Karpas-422 (cell line): ENCODE measurements at places on chromosomes 1 and 21. TPM values are rescaled to one million over a fixed set of nuclear protein-coding genes. Genes with fewer than 3 reads are reported as not detected.

MANEAL gene
- 27.8 and 31.6 TPM in 2 replicates for total RNA-seq

PCBP3 gene
- not detected in 2 replicates for total RNA-seq

GRCh38 chr1:246534114-246534513, 27.0 kb upstream of the SMYD3 start:
- no peak for DNase-seq

DNA sequence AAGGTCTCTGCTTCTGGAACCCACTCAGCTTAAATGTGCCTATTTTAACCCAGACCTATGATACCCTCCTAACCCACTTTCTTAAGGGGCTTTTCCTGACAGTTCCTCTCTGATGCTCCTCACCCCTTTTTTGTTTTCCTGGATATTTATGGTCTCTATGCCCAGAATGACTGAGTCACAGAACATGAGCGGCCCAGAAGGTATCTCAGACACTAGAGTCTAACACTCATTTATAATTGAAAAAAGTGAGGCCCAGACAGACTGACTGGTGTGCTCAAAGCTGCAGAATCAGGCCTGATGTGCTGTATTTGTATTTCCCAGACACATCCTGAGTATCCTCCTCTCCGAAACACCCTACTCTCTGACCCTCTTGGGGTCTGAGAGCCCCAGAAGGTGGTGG, 44.0 kb downstream of the LRRC71 start:
- no peak for DNase-seq

ZNF648 gene
- not detected in 2 replicates for total RNA-seq

DNA sequence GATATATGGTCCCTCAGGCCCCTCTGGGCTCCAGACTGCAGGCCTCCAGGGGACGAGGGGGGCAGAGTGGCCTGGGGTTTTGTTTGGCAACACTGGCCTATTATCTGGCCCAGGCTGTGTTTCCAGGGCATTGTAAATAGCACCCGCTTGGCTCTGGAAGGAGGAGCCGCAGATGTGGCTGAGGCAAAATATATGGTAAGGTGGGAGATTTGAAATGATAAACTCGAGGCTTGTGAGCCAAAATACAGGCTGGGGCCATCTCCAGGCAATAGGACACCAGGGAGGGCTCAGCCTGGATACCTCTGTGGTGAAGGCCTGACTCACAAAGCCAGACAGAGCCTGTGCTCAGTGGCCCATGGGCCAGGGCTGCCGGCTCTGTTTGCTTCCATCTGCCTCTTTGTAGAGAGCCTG, 14.0 kb downstream of the NAV1 start:
- DNase-seq, result no peak

GRCh38 chr1:150293433-150294253, at the start of gene MRPS21:
Gene MRPS21 (plus strand): TSS chr1:150293861. CDS start chr1:150294367, 506 bp downstream.
- DNase-seq, result peak; percentile 97

GRCh38 chr1:1434824-1435105, 725 bp upstream of the VWA1 start:
- DNase-seq, result no peak

DNA sequence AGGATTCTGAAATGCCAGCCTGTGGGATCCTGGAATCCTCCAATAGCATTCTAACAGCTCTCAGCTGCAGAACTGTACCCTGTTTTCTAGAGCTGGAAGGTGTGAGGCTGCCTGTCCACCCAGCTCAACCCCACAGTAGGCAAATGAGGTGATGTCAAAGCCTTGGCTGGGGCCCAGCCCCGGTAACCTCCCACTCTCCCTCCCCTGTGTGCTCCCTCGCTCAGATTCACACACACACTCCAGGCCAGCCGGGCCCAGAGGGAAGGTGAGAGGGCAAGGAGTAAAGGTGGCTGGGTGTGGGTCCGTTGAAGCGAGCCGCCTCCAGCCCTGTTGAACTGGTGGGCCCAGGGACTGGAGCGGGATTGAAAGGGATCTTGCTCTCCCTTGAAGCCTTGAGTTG, at the start of gene BSND:
BSND (plus strand) TSS at position 257 of the 400 bp plus-strand sequence. CDS start 254 bp downstream, outside the sequence.
- peak; percentile 56 for DNase-seq

DNA sequence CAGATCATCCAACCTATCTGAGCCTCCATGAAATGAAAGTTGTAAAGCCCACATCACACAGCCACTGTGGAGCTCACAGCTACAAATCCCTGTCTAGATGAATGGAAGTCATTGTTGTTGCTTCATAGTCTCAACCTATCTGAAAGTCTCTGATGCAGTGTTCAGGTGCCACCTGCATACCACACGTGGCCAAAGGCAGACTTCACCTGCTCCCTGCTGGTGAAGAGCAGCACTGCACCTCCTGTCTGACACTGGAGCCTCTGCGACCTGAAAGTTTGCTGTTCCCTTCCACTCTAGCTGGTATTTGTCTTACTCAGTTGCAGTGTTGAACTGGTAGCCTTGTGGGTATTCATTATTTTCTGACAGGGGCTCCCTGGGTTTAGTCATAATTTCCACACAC, 18.4 kb downstream of the LORICRIN start:
- peak; percentile 70 for DNase-seq
